ENCODE measurements at places on chromosomes 2 and 18. TPM values are rescaled to one million over a fixed set of nuclear protein-coding genes. Genes with fewer than 3 reads are reported as not detected.

Gene KIF5C
- 50.6 TPM for total RNA-seq

DNA sequence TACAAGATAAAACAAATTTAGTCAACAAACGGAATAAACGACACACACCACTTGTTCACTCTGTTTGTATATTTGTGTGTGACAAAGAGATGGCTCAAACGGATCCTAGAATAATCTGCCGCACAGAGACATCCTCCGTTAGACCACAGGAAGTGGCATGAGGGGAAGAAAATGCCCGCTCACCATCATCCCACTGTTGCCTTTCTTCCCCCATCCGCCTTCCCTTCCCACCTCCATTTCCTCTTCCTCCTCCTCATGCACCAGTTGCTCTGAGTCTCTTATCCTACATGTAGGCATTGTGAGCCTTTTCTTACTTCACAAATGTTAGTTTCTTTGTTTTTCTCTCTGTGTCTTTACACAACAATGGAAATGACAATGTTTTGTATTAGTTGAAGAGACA is 228.5 kb upstream of the SMIM21 start:
- peak overlapping the region; percentile 7 for H3K4me3 ChIP-seq
- peaks cover under 1% of the 10 kb centered on the region for H3K27me3 ChIP-seq
- peak; percentile 26 for DNase-seq

Gene HOXD13
- not detected for total RNA-seq

Gene MERTK
- 12.3 TPM for total RNA-seq

Gene SLC14A1
- total RNA-seq = 0.36 TPM

GRCh38 chr2:72780477-72780876 is 45.4 kb downstream of the EXOC6B start:
- H3K27me3 ChIP-seq = peaks cover 1% of the 10 kb centered on the region
- peak overlapping the region; percentile 76 for H3K27ac ChIP-seq
- H3K4me1 ChIP-seq = peaks cover 19% of the 10 kb centered on the region
- H3K36me3 ChIP-seq = peaks cover 16% of the 10 kb centered on the region

GRCh38 chr2:225996462-225996828 is 596.9 kb downstream of the NYAP2 start:
- no peak overlapping the region for H3K4me3 ChIP-seq
- no peak for DNase-seq
- no peaks in the 10 kb centered on the region for H3K4me1 ChIP-seq
- no peaks in the 10 kb centered on the region for H3K36me3 ChIP-seq
- no peak overlapping the region for H3K27ac ChIP-seq

DNA sequence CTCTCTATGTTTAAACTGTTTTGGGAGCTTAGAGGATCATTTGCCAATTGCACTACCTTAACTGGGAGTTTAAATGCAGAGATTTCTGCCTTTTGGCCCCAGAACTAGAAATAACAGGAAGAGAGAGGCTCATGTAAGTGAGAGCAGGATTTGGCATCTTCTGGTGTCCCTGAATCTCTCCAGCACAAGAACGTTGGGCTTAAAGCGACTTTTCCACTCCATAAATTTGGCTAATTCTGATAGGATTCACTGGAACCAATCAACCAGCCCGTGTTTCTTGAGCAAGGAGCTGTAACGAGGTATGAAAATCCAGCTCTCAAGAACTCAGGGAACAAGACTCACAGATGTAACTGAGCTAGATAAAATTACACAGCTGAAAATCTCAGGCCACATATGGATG is 181.0 kb downstream of the C1D start:
- H3K27me3 ChIP-seq = no peaks in the 10 kb centered on the region
- H3K36me3 ChIP-seq = no peaks in the 10 kb centered on the region
- H3K27ac ChIP-seq = no peak overlapping the region
- H3K4me1 ChIP-seq = peaks cover 3% of the 10 kb centered on the region

Measured in endothelial cell (in vitro differentiated cells).